ENCODE measurements at places on chromosomes 4 and X.

- no peak for DNase-seq
Measured at GRCh38 chr4:139247700-139248238, 32.3 kb downstream of the MGARP start.

- DNase-seq = no peak
Measured at GRCh38 chr4:85967872-85968271, 392.0 kb downstream of the MAPK10 start.

DNA sequence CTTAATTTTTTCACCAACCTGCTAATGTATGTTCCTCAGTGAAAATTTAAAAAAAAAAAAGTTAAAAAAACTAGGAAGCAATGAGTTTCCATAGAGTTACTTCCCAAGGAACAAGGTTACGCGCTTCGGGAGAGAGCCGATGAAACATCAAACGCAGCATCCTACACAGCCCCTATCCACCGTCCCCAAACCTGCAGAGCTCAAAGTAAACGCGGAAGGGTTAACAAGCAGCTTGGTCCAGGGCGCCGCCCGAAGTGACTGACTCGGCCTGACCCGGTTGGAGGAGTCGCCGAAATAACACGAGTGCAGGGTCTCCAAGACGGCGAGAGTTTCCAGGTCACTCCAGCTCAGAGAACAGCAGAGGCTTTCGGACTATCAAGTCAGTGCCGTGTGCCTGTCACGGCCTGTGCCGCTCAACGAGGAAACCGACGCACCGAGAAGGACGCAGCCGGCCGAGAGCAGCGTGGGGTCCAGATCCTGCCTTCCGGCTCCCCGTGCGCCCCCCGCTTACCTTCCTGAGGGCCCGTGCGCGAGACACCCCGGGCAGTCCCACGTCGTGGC lies 512 bp downstream of the NOP14 start:
- no peak for DNase-seq

GRCh38 chr4:77196866-77197265 lies 39.9 kb downstream of the CCNG2 start:
- DNase-seq = no peak

- DNase-seq = no peak
Measured at GRCh38 chr4:20574986-20575385, 125.3 kb upstream of the PACRGL start.

DNA sequence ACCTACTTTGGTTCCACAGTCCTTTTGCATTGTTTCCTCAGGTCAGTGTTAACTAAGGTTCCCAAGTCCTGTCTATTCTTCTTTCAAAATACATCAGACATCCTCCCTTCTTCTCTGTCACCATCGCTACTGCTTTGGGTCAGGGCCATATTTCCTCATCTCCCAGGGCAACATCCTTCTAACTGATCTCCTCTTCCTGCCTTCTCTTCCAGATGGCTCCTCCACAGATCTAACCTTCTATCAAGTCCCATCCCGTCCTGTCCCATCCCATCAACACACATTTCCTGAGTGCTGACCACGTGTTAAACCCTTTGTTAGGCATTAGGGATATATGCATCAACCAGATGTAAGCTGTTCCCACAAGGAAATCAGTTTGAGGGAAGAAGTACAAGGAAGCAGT lies 25.9 kb downstream of the PLAC1 start:
- DNase-seq = no peak

GRCh38 chr4:171602638-171603355 lies 210.4 kb upstream of the GALNTL6 start:
- no peak for DNase-seq

- no peak for DNase-seq
Measured at GRCh38 chr4:95091272-95091671, 333.5 kb downstream of the BMPR1B start.

DNA sequence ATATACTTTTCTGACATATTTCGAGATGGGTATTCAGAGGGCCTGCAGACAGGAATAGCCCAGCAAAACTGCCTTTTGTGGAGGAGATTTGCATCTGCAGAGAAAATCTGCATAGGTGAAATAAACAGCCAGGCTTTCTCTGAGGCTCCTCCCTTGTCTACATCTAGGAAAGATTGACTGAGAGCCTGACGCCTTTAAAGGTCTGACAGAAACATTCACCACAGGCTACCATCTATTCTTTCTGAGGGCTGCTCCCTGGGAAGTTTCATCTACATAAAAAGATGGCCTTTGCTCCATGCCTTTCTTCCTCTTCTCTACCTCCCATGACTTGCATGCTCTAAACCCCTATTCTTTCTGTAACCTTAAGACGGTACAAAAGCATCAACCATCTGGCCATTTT lies 55.0 kb upstream of the AP1S2 start:
- no peak for DNase-seq

- DNase-seq = no peak
Measured at GRCh38 chr4:94368459-94368858, 25.8 kb upstream of the HPGDS start.

GRCh38 chr4:56786955-56787354 lies 34.5 kb downstream of the SPINK2 start:
- DNase-seq = no peak

DNA sequence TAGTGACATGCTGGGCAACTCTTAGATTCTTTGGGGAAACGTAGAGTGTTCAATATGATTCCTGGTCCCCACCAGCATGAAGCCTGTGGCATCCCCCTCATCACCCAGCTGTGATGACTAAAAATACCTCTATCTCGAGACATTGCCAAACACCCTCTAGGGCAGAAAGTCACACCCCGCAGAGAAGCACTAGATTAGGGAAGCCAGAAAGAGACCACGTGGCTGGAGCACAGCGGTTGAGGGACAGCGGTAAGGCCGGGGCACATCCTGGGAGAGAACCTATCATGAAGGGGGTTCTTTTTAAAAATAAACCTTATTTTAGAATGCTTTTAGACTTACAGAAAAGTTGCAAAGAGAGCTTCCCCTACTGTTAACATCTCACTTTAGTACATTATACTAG lies 11.0 kb downstream of the FAT1 start:
- DNase-seq = no peak

DNA sequence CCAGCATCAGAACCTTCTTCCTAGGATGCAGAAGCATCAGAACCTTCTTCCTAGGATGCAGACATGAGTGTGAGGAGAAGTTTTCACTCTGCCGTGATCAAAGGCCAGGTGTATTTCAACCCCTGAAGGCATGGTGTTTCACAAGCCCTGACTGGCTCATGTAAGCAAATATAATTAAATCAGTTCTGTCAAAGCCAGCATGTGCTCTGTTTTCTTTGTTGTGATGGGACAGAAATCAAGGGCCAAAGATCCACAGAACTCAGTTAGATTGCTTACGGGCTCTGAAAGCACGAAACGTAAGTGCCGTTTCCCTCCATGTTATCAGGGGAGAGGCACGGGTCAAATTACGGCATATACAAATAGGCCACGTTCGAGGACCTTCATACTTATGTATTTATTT lies 32.0 kb upstream of the CLDN24 start:
- DNase-seq = no peak

GRCh38 chr4:22413471-22413870 lies 102.4 kb downstream of the ADGRA3 start:
- no peak for DNase-seq

Data from stimulated activated CD4-positive, alpha-beta T cell treated with anti-CD3 and anti-CD28 coated beads, Interleukin-1b, Interleukin-23, amount 100 ng/mL, for 1 hour (primary cell).